ENCODE measurements at places on chromosomes 2 and 18.

DNA sequence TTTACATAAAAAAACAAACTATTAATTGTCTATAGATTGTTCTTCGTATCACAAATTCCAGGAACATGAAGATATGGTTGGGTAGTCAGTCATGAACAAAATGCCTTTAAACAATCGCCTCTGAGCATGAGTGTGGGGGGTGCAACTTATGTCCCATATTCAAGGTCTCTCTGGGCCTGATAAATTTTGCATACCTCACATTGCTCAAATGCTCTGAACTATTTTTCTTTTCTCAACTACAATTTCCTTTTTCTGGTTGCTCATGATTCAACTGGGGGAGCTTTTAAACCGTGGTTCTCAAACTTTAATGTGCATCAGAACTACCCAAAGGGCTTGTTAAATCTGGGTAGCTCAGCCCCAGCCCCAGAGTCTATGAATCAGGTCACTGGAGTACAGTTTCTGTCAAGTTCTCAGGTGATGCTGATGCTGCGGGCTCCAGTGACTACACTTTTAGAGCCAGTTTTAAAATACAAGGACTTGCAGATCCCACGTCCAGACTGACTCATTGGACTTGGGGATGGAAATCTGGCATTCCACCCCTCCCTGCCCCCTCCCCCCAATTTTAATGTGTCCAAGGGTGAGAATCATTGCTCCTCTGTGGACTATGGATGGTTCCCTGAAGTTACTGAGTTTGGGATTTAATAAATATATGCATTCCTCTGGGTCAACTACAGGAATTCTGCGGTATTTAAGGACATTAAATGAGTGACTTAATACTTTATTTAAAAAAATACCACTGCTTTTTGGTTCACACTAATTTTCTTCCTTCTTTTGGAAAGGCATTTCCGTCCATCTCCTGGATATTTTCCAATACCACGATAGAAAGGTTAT lies 1.5 kb upstream of the GPD2 start:
- DNase-seq: peak; percentile 38

DNA sequence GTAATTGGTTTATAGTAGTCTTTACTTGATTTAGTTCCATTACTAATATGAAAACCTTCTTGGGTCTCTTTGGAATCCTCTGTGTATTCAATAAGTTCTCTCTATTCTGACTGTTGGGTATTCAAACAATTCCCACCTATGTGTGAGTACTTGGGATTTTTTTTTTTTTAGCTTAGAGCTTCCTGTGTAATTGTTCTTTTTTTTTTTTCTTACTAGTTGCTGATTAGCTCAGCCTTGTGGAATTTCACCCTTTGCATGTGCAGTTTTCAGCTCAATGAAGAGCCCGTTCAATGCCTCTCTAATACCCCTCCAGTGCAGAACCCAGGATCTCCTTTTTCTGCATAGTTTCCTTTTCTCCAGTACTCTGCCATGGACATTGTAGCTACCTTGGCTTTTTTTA lies 339.1 kb upstream of the GALNT5 start:
- no peak for DNase-seq

- no peak for DNase-seq
Observed at GRCh38 chr18:58396966-58397365, 231.9 kb downstream of the ALPK2 start.

DNA sequence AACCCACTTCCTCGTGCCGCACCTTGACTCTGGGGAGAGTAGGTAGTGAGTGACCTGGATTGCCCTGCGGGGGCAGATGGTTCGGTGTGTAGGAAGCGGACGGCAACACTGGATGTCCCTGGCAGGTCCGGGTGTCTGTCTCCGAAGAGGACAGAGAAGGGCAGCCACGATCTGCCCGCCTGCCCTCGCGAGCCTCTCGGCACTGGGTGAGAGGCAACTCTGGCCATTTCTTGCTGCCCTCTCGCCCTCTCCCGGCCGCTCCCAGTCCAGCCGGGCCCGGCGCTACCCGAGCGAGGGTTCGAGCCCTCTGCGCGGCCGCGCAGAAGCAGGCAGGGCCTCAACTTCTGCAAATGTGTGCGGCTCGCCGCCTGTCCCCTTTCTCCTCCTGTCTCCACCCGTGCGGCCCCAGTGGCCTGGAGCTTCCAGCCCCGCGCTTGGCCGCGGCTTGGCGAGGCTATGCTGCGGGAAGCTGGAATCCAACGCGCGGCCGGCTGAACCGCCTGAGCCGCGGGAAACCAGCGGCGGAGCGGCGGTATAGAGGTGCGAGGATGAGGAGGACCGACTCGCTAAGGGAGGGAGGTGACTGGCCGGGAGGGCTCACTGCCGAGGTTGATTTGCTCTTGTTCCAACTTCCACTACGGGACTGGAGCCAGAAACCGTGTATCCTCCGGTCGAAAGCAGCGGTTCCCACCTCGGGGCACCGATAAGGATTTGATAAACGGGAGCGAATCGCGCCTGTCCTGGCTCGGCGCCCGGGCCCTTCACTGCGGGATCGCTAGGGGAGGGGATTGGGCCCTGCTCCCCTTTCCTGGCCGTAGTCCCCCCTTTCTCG lies 1.5 kb downstream of the EPAS1 start:
- peak; percentile 65 for DNase-seq

DNA sequence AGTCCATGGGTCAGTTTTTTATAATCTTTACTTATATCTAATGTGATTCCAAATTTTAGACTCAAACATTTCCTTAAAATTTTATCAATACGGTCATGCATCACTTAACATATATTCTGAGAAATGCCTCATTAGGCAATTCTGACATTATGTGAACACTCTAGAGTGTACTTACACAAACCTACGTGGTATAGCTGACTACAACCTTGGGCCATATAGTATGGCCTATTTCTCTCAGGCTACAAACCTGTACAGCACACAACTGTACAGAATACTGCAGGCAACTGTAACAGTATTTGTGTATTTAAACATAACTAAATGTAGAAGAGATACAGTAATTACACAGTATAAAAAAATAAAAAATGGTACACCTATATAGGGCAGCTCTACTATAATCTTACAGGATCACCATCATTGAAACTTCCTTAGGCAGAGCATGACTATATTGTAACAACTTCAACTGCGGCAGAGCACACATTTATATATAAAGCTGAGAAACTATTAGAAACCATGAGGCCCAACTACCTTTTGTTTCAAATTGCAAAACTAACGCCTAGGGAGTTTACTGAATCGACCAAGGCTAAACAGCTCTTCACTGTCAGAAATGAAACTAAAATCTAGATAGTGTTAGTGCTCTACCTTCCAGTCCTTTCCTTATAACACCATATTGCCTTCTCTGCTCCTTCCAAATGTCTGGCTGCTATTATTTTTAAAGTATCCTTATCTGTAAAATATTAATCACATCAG lies 6.9 kb downstream of the YES1 start:
- no peak for DNase-seq

DNA sequence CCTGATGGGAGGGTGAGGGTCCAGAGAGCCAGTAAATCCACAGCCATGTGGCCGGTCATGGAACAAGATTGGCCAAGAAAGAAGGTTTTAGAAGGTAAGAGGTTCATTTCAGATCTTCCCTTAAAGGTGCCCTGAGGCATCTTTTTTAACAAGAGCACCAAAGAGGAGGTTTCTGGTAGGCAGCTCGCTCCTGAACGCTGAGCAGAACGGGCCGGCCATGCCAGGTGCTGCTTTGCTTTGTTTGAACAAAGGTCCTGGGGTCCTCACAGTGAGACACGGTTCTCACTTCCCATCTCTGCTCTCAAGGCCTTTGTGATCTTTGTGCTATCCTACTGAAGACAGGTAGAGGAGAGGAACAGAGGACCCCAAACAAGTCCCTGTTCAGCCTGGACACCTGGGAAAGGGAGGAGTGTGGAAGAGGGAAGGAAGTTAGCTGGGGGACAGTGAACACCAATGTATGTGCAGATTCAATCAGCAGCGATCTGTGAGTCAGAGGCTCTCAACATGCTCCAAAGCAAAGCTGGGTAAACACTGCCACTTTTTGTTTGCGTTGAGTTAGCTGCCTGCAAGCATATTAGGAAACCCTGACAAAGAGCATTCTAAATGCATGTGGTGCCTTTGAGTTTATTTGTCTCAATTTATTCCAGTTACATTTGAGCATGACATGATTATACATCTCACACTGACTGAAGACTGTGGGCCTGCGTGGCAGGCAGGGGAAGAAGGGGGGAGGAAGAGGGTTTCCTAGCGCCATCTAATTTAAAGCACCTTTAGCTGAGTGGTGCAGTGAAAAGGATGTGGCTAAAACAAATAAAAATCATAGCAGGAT lies 102.4 kb downstream of the ASB1 start:
- DNase-seq: peak; percentile 70

- no peak for DNase-seq
Observed at GRCh38 chr2:170586571-170587095, 128.5 kb upstream of the SP5 start.

- no peak for DNase-seq
Observed at GRCh38 chr18:24986666-24987302, 365.2 kb downstream of the ZNF521 start.

DNA sequence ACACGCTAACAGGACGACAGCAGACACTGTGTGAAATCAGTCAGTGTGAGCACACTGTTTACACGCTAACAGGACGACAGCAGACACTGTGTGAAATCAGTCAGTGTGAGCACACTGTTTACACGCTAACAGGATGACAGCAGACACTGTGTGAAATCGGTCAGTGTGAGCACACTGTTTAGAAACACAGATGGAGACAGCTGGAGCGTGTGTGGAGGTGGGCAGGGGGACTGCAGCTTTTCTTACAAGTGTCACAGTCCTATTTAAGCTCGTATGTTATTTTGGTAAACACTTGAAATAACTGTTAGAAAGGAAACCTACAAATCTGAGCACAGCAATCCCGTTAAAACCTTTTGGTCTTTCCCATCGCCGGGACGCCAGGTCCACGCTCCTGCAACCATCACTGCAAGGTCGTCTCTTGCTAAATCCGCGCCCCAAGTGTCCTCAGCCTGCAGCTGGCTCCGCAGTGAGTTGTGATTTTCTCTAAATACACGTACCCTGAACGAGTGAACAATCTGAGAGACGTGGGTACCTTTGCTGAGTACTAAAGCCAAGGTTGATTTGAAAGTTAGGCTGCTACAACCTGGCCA lies 58.9 kb upstream of the CTDP1 start:
- no peak for DNase-seq

- DNase-seq: no peak
Observed at GRCh38 chr2:42286268-42286946, 74.6 kb downstream of the COX7A2L start.

DNA sequence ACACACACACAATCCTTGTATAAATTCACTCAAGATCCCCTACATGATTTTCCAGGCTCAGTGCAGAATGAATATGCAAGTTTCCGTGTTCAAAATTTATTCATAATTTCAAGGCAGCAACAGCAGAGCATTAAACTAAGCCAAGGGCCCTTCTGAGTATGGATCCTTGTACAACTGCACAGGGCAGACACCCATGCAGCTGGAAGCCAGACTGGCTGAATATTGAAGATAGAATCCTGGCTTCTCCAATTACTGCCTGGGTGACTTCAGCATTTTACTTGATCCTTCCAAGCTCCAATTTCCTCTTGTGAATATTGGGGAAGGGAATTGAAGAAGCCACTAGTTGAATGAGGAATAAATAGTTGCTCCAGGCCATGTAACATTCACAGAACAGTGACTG lies 267.9 kb upstream of the REG3G start:
- no peak for DNase-seq

GRCh38 chr2:235649418-235649817 lies 155.6 kb downstream of the AGAP1 start:
- DNase-seq: no peak

- no peak for DNase-seq
Observed at GRCh38 chr18:2414235-2414634, 157.1 kb downstream of the METTL4 start.

DNA sequence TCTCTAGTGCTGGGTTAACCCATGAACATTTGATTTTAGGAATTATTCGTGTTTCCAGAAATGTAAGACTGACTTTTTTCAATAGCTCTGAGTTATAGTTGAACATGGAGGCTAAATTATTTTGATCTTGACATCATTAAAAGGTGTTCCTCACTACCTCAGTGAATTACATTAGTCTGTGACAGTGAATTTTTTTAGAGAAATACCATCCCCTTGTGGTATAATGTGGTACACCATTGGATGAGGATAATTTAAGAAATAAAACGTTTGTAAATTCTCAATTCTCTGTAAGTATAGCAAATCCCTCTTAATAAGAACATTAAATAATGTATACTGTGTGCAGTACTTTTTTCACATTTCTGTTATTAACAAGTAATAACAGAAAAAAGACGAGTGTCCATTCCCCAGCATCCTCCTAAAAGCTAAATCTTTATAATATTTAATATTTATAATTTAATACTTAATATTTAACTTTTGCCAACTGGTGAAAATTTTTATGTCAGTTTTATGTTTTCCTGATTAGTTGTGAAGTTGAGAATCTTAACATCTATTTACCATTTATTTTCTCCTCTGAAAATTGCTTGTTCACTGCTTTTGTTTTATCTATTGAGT lies 70.3 kb upstream of the CWC22 start:
- DNase-seq: no peak

DNA sequence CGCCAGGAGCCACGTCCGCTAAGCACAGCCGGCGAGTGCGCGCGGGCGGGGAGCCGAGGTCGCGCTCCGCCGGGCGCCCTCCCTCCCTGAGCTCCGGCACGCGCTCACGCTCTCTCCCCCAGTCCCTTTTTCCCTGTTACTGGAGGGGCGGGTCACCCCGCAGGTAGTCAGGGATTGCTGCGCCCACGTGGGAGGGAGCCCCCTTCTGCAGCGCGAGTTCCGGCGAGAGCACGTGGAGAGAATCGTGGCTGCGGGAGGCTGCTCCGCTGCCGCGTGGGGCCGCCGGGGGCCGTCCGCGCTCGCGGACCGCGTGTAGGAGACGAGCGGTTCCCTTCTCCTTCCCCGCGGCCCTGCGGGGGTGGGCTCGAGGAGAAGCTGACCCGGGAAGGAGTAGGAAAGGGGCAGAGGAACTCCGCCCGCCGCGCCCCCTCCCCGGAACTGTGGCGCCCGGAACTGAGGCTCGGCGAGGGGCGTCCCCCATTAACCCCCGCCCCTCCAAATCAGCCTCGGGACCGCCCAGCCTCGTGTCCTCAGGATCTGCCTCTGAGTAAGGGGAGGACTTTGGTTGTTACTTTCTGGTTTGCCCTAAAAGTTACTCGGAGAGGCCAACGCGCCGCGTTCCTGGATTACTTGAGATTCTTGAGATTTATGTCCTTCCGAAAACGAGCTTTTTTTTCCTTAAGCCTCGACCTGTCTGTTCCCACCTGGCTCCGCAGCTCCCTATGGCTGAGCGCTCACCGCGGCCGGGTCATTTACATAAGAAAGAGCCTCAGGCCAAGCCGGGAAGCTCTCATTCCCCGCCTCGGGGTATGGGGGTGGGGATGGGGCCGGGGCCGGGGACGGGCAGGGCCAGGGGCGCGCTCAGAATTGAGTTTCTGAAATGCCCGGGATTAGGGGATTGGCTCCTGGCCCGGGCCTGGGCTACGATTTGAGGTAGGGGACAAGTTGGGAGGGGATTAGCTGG lies 1.1 kb downstream of the HK2 start:
- DNase-seq: peak; percentile 67

- DNase-seq: no peak
Observed at GRCh38 chr2:128752691-128753263, 434.1 kb upstream of the HS6ST1 start.

DNA sequence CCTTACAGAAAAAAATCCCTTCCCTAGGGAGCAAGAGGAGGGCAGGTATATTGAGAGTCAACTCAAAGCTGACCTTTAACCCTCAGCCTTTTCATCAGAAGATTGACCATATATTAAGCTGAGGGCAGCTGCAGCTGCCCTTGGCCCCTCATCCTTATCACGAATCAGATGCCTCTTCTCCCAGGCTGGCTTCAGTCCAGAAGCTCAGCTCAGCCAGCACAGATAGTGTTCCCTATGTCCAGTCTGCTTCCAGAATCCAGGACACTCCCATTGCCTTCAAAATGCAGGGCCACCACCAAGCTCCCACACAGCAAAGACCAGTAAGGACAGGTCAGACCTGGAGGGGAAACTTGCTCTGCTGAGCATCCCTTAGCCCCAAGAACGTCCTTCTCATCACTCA lies 146.1 kb downstream of the BCL11A start:
- no peak for DNase-seq
